ENCODE measurements at places on chromosomes 5 and 9. TPM values are rescaled to one million over a fixed set of nuclear protein-coding genes. Genes with fewer than 3 reads are reported as not detected.

GRCh38 chr9:32350682-32351081 lies 33.8 kb upstream of the ACO1 start:
- DNase-seq, result no peak

DNA sequence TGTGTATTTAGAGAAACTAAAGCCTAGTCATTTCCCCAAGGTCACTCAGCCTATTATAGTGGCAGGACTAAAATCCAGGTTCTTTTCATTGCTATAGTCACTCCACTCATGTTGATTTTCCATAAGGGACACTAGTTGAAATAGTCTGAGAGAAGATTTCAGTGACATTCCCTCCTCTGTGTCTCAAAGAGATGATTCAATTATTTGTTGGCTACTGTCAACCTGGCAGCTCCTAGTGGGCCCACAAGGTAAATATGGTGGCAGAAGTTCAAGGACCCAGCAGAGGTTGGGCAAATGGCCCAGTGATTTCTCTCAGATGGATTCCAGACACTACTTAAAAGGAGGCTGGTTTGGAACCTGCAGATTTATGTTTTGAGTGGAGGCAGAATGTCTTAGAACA lies 48.1 kb downstream of the G3BP1 start:
- no peak for DNase-seq

- DNase-seq, result no peak
These were observed 197.9 kb downstream of the KCTD16 start for GRCh38 chr5:144368556-144368955.

GRCh38 chr9:132114102-132114707 lies 34.5 kb upstream of the MED27 start:
- DNase-seq, result peak; percentile 60

DNA sequence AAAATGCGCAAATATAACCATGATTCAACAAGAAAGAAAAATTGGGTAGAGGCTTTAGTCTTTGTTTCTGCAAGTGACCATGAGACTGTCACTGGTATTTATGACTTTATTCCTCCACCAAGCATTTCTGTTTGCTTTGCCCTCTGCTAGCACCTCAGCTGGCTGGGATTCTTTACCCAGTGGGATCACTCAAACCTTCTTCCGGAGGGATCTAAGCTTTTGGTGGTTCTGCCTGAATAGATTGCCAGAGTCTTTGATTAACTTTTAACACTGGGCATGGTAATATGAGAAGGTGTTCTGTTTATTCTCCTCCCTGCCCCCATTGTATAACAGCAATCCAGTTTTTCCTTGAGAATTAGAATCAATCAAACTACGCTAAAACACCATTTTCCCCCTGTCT lies 59.1 kb upstream of the FBN2 start:
- DNase-seq, result no peak

ADRA1B gene
- total RNA-seq, result 0.77 TPM

- DNase-seq, result no peak
These were observed 11.1 kb downstream of the URM1 start for GRCh38 chr9:128382261-128382660.

- DNase-seq, result no peak
These were observed 332.3 kb upstream of the NUDT12 start for GRCh38 chr5:103894882-103895281.

KCNMB1 gene
- 1.5 TPM for total RNA-seq

CDKN2B-AS1 gene
- total RNA-seq, result not detected

- no peak for DNase-seq
These were observed 420.6 kb downstream of the CTNND2 start for GRCh38 chr5:11483630-11484029.

TMEM215 gene
- total RNA-seq, result not detected

FRRS1L gene
- total RNA-seq, result 1.2 TPM

GRCh38 chr5:2818936-2819335 lies 67.5 kb upstream of the IRX2 start:
- DNase-seq, result no peak

- no peak for DNase-seq
These were observed 58.6 kb downstream of the SLIT3 start for GRCh38 chr5:169242175-169242848.

DNA sequence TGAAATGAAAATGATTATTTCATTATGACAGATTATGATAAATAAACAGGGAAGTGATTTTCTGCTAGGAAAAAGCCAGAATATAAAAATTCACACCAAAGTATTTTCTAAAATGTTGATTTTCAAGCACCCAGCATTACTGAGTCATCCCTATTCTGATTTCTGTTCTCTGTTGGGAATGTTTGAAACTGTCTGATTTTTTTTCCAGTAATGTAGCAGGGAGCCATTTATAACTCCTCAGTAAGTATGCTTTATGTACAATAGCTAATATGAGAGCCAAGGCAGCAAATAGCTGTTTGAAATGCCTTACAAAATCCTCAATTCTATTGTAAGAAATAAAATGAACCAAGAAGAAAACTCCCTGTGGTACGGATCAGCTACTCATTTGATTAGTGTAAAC lies 471.7 kb upstream of the TYRP1 start:
- DNase-seq, result no peak

GADD45G gene
- total RNA-seq, result 9.6 TPM

- no peak for DNase-seq
These were observed 33.5 kb downstream of the NAIF1 start for GRCh38 chr9:128033609-128034008.

- DNase-seq, result no peak
These were observed 682.3 kb upstream of the ST8SIA4 start for GRCh38 chr5:101585366-101585765.

DNA sequence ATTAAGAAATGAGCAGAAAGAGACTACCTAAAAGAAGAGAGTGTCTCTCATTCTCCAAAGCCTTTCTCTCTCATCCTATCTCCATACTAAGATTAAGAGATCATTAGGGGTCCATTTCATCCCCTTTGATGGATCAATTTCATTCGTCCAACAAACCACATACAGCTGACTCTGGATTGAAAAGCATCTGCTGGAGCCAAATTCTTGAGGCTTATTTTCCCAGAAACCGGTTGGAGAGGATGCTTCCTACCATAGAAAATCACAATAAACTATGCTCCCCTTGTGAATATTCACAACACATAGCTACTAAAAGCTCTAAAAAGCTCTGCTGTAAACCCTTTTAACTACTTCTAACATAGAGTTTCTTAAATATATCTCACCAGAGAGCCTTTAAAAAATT lies 755.0 kb upstream of the ZNF608 start:
- DNase-seq, result no peak
